ENCODE measurements at places on chromosomes 4 and X. TPM values are rescaled to one million over a fixed set of nuclear protein-coding genes. Genes with fewer than 3 reads are reported as not detected.

Gene ALPK1
- 28.6 TPM for total RNA-seq

Gene CXorf51B
- not detected for total RNA-seq

Gene MAGEA11
- total RNA-seq, result not detected

Gene RAP2C
- 56.0 TPM for total RNA-seq

Gene TMEM154
- 99.1 TPM for total RNA-seq

Gene AKAP14
- total RNA-seq, result not detected

Gene XAGE1A
- total RNA-seq, result not detected

Gene GAGE12H
- total RNA-seq, result not detected

Gene CPE
- not detected for total RNA-seq

Gene CSAG2
- not detected for total RNA-seq

Gene ARX
- total RNA-seq, result not detected

Gene BST1
- total RNA-seq, result 0.32 TPM

Gene SUPT20HL2
- total RNA-seq, result not detected

- no peak for DNase-seq
These were observed 13.0 kb downstream of the PPP1R3F start for GRCh38 chrX:49282647-49283011.

- DNase-seq, result no peak
These were observed 16.2 kb downstream of the ZFYVE28 start for GRCh38 chr4:2402048-2402842.

DNA sequence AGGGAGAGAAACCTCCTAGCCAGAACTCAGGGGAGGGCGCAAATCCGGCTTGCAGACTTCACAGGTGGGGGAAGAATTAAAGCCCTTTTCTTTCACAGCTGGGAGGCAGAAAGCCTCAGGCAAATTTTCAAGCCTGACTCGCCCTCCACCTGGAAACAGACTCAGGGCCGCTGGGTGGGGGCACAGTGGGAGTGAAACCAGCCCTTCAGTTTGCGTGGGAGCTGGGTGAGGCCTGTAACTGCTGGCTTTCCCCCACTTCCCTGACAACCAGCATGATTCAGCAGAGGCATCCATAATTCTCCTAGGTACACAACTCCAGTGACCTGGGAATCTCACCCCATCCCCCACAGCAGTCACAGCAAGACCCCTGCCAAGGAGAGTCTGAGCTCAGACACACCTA is 206.9 kb upstream of the INTU start:
- no peak for DNase-seq

- DNase-seq, result no peak
These were observed 62.5 kb downstream of the AFAP1 start for GRCh38 chr4:7877176-7877575.

- no peak for DNase-seq
These were observed 727.2 kb downstream of the C4orf33 start for GRCh38 chr4:129823105-129823504.

DNA sequence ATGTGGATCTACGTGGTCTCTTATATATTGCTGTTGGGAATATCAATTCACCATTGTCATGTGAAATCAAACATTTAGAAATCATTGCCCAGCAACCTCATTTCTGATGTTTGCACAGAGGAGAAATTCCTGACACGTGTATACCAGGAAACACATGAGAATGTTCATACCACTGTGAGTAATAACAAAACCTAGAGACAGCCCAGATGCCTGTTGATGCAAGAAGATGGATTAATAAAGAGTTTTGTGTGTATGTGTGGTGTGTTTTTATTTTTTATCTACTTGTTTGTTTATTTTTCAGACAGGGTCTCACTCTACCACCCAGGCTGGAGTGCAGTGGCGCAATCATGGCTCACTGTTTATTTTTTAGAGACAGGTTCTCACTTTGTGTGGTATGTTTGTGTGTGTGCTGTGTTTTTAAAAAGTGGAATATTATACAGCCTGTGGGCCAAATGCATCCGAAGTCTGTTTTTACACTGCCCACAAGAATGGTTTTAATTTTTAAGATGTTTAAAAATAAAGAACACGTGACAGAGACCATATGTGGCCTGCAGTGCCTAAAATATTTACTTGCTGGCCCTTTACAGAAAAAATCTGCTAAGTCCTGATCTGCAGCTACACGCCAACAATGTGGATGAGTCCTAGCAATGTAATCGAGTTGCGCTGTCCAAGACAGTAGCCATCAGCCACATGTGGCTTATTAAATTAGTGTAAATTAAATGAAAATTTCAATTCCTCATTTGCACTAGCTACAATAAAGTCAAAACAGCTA is 39.2 kb downstream of the TXLNG start:
- no peak for DNase-seq

- no peak for DNase-seq
These were observed 32.1 kb downstream of the SEPTIN11 start for GRCh38 chr4:76981644-76982043.

- no peak for DNase-seq
These were observed 25.6 kb upstream of the ATXN3L start for GRCh38 chrX:13345438-13345837.

DNA sequence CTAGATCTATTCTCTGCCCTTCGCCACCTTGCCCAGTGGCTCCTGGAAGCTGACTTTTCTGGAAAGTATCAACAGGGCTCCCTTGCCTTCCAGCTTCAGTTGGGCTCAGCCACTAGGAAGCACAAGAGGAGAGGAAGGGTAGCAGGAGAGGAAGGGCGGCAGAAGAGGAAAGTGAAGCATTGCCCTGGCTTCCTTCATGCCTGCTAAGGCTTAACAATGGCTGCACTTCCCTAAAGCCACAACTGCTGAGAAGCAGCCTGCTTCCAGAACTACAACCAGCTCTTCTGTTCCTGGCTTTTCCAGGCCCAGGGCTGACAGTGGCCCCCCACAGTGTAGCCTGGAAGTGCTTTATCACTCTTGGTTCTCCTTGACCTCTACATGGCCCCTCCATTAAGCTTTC is 29.1 kb upstream of the PGM2 start:
- no peak for DNase-seq

- DNase-seq, result no peak
These were observed 473.9 kb downstream of the GALNTL6 start for GRCh38 chr4:172287117-172287516.

DNA sequence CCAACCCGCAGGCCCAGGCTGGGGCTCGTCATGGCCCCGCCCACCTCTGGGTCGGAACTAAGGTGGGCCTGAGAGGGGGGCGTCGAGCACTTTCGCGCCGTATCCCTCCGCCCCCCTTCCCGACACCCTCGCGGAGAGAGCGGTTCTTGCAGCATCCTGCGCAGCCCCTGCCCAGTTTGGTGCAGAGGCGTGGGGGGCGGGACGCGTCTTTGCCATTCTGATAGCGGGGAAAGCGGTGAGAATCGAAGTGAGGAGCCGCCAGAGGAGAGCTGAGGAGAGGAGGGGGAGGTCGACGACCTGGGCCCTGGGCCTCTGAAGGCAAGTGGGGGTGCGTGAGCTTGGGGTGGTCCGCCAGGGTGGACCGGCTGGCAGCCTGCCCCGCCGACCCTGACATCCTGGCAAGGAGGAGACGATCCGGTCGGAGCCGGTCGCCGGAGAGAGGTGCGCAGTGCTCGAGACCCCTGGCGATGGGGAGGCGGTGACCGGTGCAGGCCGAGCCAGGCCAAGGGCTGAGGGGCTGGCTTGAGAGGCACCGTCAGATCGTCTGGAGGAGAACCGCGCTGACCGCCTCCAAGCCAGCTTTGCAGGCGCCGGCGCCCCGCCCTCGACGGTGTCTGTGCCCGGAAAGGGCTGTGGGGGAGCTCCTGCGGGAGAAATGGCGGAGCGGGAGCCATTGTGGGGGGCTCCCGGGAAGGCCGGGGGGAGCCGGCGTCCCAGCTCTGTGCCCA is 25.5 kb downstream of the GPRASP3 start:
- peak; percentile 10 for DNase-seq

DNA sequence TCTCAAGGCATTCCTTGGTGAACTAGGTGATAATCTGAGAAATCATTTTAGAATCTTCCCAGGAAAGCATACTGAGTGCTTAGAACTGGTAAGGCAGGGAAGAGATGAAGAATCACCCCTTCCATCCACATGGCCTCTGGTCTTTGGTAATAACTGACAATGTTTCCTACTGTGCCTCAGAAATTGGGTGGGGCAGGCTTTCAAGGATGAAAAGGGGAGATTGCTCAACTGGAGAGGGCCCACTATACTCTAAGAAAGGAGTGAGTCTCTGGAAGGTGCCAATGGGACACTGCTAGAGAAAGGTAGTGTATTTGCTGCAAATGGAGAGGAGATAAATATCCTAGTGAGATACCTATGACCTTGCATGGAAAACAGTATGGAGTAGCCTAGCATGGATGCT is 135.0 kb upstream of the SCML1 start:
- DNase-seq, result no peak

- no peak for DNase-seq
These were observed 18.2 kb downstream of the NHSL2 start for GRCh38 chrX:71928856-71929255.

- DNase-seq, result no peak
These were observed 13.5 kb downstream of the PAGE4 start for GRCh38 chrX:49842621-49843020.

GRCh38 chr4:182847576-182848450 is 69.4 kb downstream of the DCTD start:
- no peak for DNase-seq

GRCh38 chr4:75037252-75037651 is 104.3 kb downstream of the PARM1 start:
- no peak for DNase-seq

DNA sequence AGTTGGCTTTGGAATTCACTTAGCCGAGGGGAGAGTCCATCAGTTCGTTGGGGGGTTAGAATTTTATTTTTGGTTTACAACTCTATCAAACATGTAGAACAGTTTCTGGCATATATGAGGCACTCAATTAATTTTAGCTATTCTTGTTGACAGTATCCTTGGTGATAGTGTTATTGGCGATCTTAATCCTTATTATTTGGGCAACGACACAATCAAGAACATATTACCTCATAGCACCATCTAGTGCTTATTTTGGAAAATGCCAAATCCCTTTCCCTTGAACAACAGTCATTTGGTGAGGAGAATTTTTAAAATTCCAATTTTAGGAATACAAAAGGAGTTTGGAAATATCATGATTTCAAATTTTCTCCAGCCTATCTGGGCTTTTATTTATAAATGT is 17.9 kb upstream of the PGRMC1 start:
- DNase-seq, result no peak

GRCh38 chr4:68347845-68348244 is 2.0 kb downstream of the YTHDC1 start:
- DNase-seq, result no peak

DNA sequence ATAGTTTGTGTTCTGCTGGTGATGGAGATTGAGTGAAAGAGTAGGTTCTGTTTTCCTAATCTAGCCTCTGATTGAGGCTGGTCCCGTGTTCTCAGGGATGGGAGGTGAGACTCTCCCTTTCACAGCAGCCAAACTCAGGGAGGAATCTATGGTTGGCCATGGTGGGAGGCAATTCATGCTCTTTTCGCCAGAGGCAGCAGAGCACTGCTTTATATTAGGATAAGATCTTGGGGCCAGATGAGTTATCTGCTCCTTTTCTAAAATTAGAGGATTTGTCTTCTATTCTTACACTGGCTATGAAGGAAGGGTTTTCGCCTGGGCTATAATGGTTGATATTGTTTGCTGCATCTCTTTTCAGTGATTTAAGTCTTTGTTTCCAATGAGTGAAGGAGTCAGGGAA is 63.9 kb upstream of the NLGN4X start:
- no peak for DNase-seq

- DNase-seq, result no peak
These were observed 25.4 kb downstream of the C4orf50 start for GRCh38 chr4:5992828-5993321.

GRCh38 chr4:185335579-185335978 is 60.1 kb downstream of the LRP2BP start:
- no peak for DNase-seq

- DNase-seq, result no peak
These were observed 188.0 kb upstream of the TBC1D9 start for GRCh38 chr4:140944199-140944515.

- DNase-seq, result peak; percentile 75
These were observed 32.8 kb downstream of the FAM13A start for GRCh38 chr4:89024051-89024675.

DNA sequence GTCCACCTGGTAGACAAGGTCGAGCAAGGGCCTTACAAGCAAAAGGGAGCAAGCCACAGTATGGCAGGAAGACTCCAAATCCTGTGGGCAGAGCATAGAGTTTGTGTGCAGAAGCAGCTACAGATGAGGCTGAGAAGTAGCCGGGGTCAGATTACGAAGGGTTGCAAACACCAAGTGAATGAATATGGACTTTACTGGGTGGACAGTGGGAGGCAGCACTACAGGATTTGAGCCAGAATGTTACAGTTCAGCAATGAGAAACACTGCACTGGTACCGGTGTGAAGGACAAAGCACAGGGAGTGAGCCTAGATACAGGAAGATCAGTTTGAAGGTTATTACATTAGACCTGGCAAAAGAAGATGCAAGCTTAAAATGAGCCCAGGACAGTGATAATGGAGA is 46.1 kb upstream of the HOPX start:
- no peak for DNase-seq

- DNase-seq, result peak; percentile 23
These were observed at the start of gene MGAT4D for GRCh38 chr4:140497747-140498636. Gene MGAT4D (minus strand): TSS chr4:140498293. CDS start chr4:140498222, 71 bp downstream.

DNA sequence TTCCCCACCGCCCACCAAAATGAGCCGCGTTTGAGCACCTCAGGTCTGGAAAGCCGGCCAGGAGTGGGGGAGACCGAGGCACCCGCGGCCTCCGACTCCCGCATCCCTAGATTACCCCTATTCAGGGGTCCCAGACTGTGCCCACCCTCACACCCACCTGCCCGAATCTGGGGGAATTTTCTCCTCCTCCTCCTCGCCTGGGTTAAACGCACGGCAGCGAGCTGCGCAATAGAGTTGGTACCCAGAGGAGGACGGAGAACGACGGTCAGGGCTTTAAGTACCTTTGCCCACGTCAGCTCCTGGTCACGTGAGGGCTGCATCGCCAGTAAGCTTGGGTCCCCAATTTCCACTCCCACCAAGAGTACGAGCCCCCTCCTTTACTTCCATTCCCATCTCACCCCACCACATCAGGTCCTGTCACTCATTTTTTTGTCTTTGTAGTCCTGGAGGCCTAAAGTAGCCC is at the start of gene ARMCX2:
TSS of gene ARMCX2 (minus strand) at position 250 of the 463 bp plus-strand sequence. CDS start 2,262 bp downstream, outside the sequence.
- DNase-seq, result peak; percentile 51

DNA sequence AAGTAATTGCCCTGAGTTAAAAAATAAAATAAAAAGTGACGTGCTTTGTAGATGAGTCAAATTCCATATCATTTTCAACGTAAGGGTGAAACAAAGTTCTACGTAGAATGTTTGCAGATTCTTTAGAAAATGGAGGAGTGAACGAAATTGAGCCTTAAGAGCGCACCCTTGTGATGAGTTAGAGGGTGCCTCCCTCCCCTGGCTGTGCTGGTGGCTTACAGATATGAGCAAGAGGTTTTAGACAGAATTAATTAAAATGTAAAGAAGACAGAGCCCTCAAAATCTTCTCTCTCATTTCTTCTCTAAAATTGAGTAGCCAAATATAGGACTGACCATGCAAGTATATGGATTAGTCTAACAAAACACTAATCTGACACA is 30.2 kb upstream of the LGI2 start:
- no peak for DNase-seq

GRCh38 chrX:155113097-155113496 is 41.8 kb downstream of the BRCC3 start:
- DNase-seq, result no peak
